ENCODE measurements at places on chromosomes 3 and 15. TPM values are rescaled to one million over a fixed set of nuclear protein-coding genes. Genes with fewer than 3 reads are reported as not detected.
A peak's percentile ranks its signal among the peaks of the same experiment; 100 is the strongest.

DNA sequence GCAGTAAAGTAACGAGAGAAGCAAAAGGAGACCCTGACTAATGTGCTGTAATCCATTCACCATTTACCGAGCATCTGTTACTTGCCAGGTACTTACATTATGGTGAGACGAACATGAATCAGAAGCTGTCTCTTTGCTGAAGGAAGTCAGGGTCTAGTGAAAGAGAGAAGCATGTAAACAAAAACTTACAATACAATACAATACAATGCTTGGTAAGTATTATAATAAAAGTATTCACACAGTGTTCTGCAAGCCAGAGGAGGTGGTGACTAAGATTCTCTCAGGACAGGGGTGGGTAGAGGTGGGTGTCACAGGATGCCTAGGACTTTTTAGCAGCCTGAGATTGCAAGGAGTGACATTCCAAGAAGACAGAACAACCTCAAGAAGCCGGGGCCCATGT, 50.2 kb upstream of the MGA start:
- no peak overlapping the region for H3K4me3 ChIP-seq
- H3K36me3 ChIP-seq = no peaks in the 10 kb centered on the region
- H3K4me1 ChIP-seq = no peaks in the 10 kb centered on the region

- H3K27me3 ChIP-seq = no peaks in the 10 kb centered on the region
- H3K27ac ChIP-seq = no peak overlapping the region
- H3K36me3 ChIP-seq = no peaks in the 10 kb centered on the region
- no peaks in the 10 kb centered on the region for H3K4me1 ChIP-seq
These were observed 18.2 kb upstream of the PRKCI start for GRCh38 chr3:170204023-170204472.

GRCh38 chr3:123361071-123361470, 87.8 kb downstream of the ADCY5 start:
- no peak overlapping the region for H3K4me3 ChIP-seq
- no peak overlapping the region for H3K27ac ChIP-seq
- no peak for DNase-seq
- no peaks in the 10 kb centered on the region for H3K36me3 ChIP-seq
- no peaks in the 10 kb centered on the region for H3K4me1 ChIP-seq
- H3K27me3 ChIP-seq = no peaks in the 10 kb centered on the region

DNA sequence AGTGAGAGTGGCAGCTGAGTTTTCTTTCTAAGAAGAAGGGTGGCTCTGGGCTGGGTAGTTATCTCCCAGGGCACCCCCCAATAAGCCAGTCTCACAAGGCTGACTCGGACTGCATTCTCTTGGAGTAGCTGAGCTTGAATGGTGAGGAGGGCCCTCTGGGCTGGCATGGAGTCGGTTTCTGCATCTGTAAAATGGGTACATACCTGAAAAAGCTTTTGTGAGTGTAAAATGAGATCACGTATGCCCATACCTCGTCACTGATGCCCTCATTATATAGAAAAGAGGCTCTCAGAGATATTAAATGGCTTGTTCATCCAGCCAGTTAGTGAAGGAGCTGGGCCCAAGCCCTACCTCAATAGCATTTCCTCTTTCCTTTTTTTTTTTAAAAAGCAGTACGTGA, 41.2 kb downstream of the SMAD6 start:
- no peak overlapping the region for H3K27ac ChIP-seq
- no peak overlapping the region for H3K4me3 ChIP-seq
- no peaks in the 10 kb centered on the region for H3K36me3 ChIP-seq
- no peak for DNase-seq

DNA sequence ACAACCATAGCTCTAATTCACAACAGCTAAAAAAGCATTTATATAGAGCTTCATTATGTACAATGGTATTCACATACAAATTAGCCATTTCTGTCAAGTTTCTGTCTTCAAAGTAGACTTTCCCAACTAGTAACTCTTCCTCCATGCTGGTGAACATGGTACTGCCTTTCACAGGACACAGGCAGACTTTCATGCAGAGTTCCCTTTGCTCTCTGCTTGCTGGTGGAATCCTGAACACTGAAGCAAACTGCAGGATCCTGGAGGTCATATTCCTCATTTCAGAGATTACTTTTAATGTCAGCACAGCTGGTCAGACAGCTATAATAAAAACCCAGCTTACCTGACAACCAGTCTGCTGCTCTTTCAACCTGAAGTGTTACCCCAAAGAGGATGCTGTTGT, 53.6 kb downstream of the TASOR start:
- peak overlapping the region; percentile 59 for H3K27ac ChIP-seq
- no peak for DNase-seq
- H3K27me3 ChIP-seq = no peaks in the 10 kb centered on the region
- H3K4me1 ChIP-seq = peaks cover 24% of the 10 kb centered on the region
- H3K36me3 ChIP-seq = no peaks in the 10 kb centered on the region
- H3K4me3 ChIP-seq = no peak overlapping the region

GRCh38 chr3:22714749-22715148, 488.4 kb upstream of the UBE2E2 start:
- H3K36me3 ChIP-seq = no peaks in the 10 kb centered on the region
- H3K27me3 ChIP-seq = no peaks in the 10 kb centered on the region
- no peaks in the 10 kb centered on the region for H3K4me1 ChIP-seq
- no peak overlapping the region for H3K4me3 ChIP-seq
- H3K27ac ChIP-seq = no peak overlapping the region

GRCh38 chr15:65862682-65863081, 6.6 kb upstream of the RAB11A start:
- no peak overlapping the region for H3K4me3 ChIP-seq
- no peak overlapping the region for H3K27ac ChIP-seq
- H3K36me3 ChIP-seq = no peaks in the 10 kb centered on the region
- H3K4me1 ChIP-seq = no peaks in the 10 kb centered on the region
- no peaks in the 10 kb centered on the region for H3K27me3 ChIP-seq
- DNase-seq = peak; percentile 58

Gene CAMKV
- not detected for total RNA-seq

Gene KIF7
- 2.1 TPM for total RNA-seq

Gene THSD4
- 16.1 TPM for total RNA-seq

Measured in body of pancreas (tissue), 4 donors.